ENCODE measurements at places on chromosomes 12 and 14.

GRCh38 chr12:33330940-33331339, 108.7 kb downstream of the SYT10 start:
- DNase-seq: no peak

DNA sequence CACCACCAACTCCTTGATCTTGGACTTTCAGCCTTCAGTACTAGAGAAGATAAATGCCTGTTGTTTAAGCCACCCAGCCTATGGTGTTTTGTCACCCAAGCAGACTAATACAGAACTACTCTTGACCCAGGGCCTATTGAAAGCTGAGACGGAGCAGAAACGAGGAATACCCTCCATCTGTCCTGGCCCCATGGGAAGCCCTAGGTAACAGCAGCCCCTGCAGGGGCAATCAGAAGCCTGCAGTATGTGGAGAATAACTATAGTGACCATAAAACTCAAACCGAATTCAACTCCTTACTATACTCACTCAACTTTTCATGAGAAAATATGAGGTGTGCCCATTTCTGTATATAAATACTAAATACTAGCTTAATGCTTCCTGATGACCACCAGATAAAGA, 307.4 kb downstream of the NUAK1 start:
- no peak for DNase-seq

- no peak for DNase-seq
Measured at GRCh38 chr14:79089576-79089975, 919.4 kb downstream of the NRXN3 start.

- no peak for DNase-seq
Measured at GRCh38 chr12:118271770-118272417, 100.8 kb downstream of the TAOK3 start.

- no peak for DNase-seq
Measured at GRCh38 chr12:103043531-103044486, 86.3 kb downstream of the ASCL1 start.

- no peak for DNase-seq
Measured at GRCh38 chr14:61455351-61455750, 134.0 kb downstream of the PRKCH start.

- DNase-seq: no peak
Measured at GRCh38 chr14:71748196-71748595, 184.0 kb upstream of the RGS6 start.

GRCh38 chr14:74042296-74042695, 23.1 kb downstream of the BBOF1 start:
- no peak for DNase-seq

- no peak for DNase-seq
Measured at GRCh38 chr12:68868043-68868790, 60.2 kb downstream of the MDM2 start.

- no peak for DNase-seq
Measured at GRCh38 chr14:50319293-50319692, 7.2 kb downstream of the DMAC2L start.

DNA sequence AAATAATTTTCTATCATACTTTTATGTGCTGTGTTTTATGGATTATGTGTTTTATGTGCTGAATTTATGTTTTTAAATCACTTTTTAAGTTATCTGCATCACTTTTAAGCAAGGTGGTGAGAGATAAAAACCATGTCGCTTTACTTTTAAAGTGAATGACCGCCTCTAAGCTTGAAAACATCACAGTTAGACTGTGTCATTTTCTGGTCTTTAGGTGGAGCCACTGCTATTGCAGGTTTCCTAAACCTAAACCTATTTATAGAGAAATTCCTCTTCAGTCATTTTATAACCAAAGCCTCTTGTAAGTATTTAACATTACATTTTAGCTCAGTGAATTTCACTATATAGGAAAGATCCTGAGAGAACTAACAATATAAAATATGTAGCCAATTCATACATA, 21.0 kb upstream of the MDM2 start:
- DNase-seq: no peak

DNA sequence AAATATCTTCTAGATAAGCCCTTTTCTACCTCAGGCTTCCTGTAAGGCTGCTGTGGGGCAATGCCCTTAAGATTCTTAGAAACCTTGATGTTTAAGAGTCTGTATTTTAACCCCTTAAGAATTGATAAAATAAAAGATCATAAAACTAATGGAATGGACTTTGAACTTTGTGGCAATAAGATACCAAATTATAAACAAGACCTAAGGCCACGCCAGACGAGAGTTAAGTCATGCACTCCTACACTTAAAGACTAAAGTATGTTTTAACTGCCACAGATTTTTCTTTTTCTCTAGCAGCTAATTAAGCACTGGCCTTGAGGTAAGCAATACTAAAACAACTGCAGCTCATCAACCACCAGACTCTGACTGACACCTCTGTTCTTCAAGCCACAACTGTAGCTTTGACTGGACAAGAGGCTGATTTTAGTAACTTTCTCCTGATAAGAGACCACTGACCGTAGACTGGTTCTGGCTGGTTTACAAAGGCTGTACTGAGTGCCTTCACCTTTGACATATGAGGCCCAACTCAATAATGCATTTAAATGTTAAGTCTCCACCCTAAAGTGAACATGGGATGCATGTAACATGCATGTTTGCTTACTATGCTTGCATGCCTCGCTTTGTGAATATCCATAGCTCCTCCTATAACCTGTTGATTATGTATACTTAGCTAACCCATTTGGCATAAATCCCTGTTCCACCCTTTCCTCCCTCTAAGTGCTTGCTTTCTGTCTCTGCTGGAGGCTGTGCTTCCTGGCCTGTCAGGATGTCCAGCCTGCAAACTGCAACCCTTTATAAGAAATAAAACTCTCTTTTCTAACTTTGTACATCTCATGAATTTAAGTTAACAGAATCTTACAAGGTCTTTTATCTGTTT, 71.9 kb downstream of the KLHL28 start:
- DNase-seq: no peak

DNA sequence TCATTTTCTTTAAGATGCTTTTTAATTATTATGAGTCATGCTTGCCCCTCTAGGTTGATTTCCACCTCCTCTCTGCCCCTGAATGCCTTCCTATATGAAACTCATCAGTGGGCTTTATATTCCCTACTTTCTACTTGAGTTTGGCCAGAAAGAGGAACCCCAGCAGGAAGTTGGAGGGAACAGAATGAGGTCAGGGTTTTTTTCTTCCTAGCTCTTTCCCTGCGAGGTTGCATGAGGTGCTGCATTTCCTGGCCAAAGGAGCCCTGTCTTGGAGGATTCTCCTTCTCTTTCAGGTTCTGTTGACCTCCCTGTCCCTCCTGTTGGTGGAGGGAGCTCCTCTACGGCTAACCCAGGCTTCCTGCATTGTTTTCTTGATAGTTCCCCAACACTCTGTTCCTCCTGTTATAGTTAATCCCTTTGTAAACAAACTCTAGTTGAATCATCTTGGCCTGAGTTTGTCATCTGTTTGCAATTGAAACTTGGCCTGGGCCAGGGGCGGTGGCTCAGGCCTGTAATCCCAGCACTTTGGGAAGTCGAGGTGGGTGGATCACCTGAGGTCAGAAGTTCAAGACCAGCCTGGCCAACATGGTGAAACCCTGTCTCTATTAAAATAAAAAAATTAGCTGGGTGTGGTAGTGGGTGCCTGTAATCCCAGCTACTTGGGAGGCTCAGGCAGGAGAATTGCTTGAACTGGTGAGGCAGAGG, 15.3 kb upstream of the SPIC start:
- no peak for DNase-seq

DNA sequence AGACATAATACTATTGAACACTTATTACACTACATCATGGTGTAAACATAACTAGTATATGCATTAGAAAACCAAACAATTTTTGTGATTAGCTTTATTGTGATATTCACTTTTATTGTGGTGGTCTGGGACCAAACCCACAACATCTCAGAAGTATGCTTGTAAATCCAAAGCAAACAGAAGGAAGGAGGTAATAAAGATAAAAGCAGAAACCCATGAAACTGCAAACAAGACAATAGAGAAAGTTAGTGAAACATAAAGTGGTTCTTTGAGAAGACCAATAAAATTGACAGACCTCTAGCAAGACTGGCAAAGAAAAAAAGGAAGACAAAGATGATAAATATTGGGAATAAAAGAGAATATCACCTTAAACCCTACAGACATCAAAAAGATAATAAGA, 268.3 kb downstream of the RPAP3 start:
- no peak for DNase-seq

- no peak for DNase-seq
Measured at GRCh38 chr12:84694116-84694515, 218.5 kb downstream of the SLC6A15 start.

- DNase-seq: no peak
Measured at GRCh38 chr14:54603362-54603761, 36.4 kb downstream of the SAMD4A start.

GRCh38 chr12:66596199-66596598, 82.7 kb downstream of the GRIP1 start:
- no peak for DNase-seq

GRCh38 chr12:13087766-13088165, 15.7 kb downstream of the GSG1 start:
- no peak for DNase-seq

GRCh38 chr12:4383304-4383865, 3.9 kb upstream of the FGF23 start:
- no peak for DNase-seq

- no peak for DNase-seq
Measured at GRCh38 chr14:36997843-36998242, 174.6 kb downstream of the SLC25A21 start.

DNA sequence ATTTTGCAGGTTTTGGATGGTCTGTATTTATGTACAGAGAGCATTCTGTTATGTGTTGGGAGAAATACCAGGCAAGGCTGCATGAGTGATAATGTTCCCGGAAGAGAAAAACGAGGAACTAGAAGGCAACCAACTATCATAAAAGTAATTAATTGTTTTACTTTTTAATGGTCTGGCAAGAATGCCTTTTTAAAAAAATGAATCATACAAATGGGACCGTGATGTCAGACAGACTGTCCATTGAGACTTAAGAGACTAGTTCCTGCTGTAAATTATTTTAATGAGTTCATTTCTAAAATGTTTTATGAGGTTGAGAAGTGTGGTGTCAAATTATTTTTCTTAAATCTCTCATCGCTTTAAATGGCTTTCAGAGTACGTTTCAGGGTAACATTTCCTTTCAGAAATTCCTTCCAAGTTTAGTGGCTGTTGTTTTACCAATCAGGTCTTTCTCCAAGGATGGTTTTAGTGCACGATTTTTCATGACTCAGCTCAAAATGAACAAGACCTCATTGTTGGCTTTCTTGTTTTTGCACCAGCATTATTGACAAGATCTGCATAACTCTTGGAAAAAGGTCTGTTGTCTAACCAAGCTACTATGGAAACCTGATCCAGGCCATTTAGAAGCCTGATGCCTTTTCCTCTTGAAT, 86.1 kb upstream of the ARHGAP5 start:
- DNase-seq: no peak

DNA sequence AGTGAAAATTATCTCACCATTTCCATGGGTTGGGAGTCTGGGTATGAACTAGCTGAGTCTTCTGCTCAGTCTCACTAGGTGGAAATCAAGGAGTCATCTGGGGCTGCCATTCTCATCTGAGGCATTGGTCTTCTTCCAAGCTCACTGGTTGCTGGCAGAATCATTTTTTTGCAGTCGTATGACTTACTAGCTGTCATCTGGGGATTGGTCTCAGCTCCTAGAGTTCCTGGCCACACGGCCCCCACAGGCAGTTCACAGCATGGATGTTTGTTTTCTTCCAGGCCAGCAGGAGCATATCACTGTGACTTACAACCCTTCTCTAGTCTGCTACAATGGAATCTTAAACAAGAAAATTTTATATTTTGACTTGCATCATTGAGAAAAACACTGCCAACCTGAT, 18.6 kb upstream of the OR10AD1 start:
- DNase-seq: no peak

GRCh38 chr14:61540931-61541330, 154.4 kb upstream of the HIF1A start:
- no peak for DNase-seq

DNA sequence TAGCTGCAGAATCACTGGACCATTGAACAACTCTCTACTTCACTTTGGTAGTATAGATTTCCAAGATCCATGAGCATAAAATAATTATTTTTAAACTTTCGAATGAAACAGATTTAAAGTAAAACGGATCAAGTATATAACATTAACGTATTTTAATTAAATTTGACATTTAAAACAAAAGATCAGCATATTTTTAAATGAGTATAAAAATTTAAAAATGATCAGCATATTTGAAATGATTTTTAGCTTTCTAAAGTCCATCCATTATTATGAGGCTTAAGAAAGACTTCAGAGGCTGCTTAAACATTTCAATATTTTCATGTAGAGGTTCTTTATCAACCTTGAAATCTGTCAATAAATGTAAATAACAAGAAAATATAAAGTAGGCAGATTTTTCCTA, 5.2 kb upstream of the USP15 start:
- DNase-seq: no peak

- DNase-seq: no peak
Measured at GRCh38 chr12:14314801-14315200, 50.7 kb upstream of the ATF7IP start.

DNA sequence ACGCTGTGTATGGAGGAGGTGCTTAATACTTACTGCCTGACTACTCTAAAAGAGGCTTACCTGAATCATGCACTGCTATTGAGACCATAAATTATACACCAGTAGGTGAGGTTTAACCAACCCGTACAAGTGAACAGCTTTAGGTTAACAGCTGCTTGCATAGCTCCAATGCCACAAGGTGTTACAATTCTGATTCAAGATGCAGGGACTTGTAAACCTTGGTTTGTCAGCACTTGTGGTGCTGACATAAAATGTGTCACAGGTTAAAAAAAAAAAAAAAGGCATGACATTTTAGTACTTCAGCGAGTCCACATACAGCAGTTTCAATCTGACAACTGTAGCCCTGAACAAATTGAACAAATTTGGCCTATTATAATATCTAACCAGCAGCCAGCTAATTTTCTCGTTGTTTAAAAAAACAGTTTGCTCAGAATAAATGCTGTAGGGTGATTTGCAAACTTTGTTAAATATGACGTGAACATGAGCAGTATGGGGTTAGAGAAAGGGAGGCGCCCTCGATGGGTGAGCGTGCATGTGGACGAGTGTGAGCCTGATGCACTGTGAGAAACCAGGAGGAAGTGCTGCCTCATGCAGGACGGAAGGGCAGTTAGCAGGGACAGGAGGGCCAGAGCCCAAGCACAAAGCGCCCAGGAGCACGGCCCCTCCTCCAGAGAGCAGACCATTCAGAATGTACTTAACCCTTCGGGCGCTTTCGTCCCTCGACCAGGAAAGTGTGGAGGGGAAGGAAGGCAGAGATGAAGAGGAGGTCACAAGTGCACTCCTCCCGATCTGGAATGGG, 44.7 kb downstream of the TCHP start:
- DNase-seq: no peak

DNA sequence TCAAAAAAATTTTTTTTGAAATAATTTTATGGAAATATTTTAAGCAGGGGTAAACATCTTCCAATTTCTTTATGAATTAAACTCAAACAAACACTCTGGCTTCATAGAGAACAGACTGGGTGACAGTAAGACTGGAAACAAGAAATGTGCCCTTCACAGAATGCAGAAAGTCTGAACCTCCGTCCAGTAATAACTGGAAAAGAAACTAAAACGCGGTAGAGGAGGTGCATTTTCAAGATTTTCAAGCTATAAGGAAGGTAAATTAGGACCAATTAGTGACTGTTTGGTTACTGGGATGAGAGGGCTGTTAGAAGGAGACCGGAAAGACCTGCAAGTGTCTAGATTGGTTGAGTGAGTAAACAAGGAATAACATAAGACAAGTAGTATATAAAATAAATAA, 245.7 kb downstream of the CEP128 start:
- DNase-seq: no peak
